ENCODE measurements at places on chromosomes 2 and 18.

DNA sequence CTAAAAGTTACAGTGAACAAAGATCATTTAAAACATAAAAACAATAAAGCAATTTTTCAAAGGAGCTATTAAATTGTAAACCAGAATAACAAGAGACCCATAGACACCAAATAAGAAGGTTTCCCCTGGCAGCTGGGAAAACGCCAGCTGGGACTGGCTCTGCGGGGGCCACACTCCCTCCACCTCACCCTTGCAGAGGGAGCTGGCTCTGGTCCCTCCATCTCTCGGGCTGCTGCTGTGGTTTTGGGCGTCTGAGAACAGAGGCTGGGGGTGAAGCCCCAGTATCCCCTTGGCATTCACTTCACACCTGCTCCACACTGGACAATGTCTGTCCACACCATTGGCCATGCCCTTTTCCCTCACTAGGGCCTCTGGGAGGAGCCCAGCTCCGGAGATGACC lies 62.1 kb upstream of the OTOS start:
- DNase-seq = no peak

GRCh38 chr2:204133476-204133875 lies 196.9 kb downstream of the ICOS start:
- no peak for DNase-seq

DNA sequence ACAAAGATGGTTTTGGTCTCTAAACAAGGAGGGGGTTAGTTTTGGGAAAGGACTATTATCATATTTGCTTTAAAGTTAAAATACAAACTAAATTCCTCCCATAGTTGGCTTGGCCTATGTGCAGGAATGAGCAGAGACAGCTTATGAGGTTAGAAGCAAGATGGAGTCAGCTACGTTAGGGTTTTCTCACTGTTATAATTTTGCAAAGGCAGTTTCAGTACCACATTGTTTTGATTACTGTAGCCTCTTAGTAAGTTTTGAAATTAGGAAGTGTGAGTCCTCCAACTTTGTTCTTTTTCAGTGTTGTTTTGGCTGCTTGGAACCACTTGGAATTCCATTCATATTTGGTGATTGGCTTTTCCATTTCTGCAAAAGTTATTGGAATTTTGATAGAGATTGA lies 23.4 kb downstream of the LCLAT1 start:
- DNase-seq = no peak

GRCh38 chr2:213101692-213102460 lies 49.5 kb downstream of the IKZF2 start:
- DNase-seq = no peak

- no peak for DNase-seq
These were observed at the start of gene EVA1A for GRCh38 chr2:75560768-75561565. Gene EVA1A, minus strand, starts transcription at chr2:75560939. Its CDS starts 42,799 bp downstream, at chr2:75518140.

- no peak for DNase-seq
These were observed 60.9 kb downstream of the ZFP36L2 start for GRCh38 chr2:43165378-43166069.

- no peak for DNase-seq
These were observed 56.8 kb downstream of the OLA1 start for GRCh38 chr2:174191342-174192074.

DNA sequence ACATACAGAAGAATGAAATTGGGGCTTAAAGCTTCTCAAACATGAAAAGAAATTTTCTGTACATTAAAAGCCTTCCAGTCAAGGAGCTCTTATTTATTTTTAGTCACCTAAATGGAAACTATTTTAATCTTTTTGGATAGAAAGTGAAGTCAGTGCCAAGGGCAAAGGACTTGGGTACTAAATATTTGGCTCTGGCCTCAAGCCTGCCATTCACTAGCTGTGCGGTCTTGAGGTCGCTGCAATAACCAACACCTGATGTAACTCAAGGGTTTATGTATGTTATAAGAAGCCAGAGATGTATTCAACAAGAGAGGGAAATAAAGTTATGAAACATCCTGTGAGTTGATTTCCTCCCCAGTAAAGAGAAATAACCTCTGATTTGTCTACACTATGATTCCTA lies 49.5 kb upstream of the LRATD1 start:
- no peak for DNase-seq

- DNase-seq = no peak
These were observed 19.5 kb upstream of the YWHAQ start for GRCh38 chr2:9650119-9650821.

DNA sequence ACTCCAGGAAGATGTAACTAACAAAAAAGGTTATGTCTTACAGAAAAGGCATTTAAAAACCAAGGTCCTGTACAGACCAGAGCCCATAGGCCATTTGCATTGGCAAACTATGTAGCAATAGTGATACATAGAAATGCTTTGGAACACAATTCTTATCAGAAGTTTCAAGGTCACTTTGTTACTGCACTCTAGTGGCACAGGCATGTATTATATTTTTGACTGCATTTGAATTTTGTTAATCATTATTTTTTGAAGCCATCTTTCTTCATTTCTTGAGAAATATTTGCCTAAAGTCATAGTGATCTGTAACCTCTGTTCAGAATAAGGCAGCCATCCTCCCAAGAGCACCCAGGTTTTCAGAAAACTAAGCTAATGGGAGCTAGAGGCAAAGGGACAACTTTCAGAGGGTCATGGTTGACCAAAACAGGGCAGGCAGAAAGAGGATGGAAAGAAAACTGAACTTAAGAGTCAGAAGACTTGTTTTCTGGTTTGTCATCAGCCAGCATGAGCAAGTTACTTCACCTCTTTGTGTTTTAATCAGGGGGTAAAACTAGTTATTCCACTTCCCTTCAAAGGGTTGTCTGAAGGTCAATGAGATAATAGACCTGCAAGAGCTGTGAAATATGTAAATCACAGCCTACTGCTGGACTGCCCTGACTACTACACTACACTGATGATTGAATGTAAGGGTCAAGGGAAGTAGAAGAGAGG lies 41.5 kb downstream of the SLC38A11 start:
- no peak for DNase-seq

DNA sequence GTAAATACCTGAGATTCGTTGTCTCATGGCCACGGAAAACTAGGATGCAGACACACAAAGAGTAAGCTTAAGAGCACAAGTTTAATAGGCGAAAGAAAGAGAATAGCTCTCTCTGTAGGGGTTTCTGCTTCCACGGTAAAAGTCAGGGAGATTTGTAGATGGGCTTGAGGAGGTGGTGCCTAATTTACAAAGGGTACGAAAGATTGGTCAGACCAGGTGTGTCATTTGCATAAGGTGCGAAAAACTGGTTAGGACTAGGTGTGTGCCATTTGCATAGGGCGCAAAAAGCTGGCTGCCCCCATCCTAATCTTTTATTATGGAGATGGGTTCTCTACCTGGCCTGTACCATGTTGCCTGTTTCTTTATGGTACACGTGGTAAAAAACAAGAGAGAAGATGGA lies 170.5 kb upstream of the DOK6 start:
- DNase-seq = no peak

DNA sequence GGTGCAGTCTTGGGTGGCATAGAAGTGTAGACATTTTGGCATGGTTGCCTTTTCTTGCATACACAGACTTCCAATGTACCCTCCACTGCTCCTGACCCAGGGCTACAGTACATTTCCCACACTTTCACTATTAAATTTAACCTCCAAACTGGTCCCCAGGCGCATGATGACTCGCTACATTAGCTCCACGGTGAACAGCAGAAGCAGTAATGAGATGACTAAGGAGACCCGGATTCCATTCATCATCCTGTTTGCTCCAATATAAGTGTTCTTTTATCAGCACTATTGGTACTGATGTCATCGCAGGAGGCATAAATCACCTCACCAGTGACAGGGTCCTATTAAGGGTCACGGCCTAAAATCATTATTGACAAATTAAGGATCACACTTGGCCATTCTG lies 316.5 kb downstream of the EN1 start:
- no peak for DNase-seq

DNA sequence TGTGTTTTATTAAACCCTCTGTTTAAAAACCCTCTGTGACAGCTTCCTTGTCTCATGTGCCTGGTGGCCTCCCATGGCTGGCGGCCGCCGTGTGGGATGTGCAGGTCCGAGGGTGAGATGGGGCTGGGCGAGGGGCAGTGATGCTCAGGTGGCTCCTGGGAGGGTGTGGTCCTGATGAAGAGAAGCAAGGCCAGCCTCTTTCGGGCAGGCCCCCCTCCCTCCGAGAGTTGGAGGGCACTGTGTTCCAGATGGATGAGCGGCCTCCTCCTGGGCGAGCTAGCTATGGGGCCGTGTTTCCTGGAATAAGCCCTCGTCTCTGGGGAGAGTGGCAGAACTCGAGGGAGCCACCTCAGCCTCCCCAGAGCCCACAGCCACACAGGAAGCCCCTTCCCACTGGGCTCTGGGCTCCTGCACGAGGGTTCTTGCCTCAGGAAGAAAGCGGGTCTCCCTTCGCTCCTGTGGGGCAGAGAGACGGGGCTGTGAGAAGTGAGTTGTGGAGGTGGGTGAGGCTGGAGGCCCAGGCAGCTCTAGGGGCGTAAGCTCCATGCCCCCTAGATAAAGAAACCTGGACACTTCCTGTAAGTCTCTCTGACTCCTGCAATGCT lies 72.1 kb downstream of the ASB1 start:
- no peak for DNase-seq

DNA sequence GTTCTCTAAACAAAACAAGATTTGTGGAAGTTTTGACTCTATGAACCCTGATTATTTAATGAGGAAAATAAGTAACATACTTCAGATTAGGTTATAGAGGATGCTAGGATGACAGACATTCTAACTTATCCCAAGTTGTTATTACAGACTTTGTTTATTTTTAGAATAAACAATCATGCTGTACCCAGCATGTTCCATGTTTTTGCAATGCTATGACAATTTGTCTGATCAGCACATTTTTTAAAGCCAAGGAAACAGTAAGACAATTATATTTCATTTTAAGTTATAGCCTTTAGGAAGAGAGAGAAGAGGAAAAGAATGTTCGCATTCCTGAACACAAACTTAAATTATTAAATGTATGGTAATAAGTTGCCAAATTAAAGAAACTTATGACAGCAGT lies 119.8 kb downstream of the KYNU start:
- DNase-seq = no peak

- DNase-seq = no peak
These were observed 79.0 kb downstream of the ALPK2 start for GRCh38 chr18:58549814-58550339.

DNA sequence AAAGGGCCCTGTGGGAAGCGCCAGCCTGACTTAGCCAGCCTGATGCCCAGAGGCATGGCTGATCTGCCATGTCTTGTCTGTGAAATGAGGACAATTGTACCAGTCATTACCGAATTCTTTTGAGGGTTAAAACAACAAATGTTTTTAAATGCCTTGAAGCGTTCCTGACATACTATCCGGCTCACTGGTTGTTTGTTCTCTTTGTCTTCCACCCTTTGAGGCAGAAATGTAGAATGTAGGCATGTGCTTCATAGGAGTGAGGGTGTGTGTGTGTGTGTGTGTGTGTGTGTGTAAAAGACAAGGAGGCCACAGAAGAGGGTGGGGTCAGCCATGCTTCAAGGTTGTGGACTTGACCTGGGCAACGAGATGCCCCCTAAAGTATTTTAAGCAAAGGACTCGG lies 35.5 kb downstream of the TGFBRAP1 start:
- DNase-seq = no peak

DNA sequence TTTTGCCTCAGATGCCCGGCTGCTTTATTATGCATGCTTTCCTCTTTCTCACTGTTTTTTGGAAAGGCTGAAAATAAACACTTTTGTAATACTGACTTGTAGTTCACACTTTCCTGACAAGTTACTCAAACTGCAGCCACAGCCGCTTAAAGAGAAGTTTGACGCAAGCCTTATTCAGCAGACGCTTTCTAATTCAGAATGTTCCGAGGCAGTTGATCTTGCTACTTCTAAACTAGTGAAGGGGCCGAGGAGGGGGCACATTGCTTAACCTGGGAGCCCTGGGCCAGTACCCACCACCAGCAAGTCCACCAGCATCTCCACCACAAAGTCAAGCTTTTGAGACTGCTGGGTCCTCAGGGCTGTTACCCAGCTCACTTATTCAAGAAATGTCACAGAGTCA lies 71.8 kb upstream of the SPRED2 start:
- DNase-seq = no peak

DNA sequence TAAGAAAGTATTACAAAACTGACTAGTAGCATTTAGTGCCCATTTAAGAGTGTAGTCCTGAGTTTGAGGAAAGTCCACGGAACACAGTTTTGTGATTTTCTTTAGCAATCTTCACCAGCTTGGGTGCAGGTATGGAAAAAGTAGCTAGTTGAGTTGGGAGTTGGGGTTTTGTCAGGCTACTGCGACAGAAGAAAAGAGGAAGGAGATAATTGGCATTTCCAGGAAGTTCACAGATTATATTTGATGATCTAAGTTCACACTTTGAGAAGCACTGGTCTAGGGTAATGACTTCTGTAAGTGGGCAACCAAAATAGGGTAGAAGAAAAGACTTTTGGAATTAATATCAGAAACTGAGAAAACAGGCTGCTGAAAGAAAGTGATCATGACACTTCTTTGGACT lies 52.1 kb downstream of the VIL1 start:
- no peak for DNase-seq

DNA sequence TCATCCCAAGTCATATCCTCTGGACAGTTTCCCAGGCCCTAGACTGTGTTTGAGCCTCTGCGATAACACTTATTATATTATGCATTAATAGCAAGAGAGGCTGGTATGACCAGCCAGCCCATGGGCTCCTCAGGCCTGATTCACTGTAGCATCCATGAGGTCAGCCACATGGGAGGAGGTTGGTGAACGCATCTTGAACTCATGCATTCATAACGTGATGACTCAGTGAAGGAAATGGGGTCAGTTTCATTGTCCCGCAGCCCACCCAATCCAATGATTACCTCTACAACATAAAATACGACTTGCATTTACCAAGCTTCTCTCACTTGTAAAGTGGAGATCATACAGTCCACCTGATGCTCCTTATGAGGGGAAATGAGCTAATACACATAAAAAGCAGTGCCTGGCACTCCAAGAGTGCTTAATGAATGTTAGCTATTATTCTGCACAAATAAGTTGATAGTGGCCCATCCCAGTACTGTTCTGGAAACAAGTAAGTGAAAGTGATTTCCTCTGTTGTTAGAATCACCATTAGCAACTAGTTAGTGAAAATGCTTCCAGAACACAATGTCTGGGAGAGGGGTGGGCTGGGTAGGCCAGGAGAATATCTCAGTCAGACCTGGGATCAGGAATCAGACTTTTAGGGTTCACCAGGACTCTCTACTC lies 46.1 kb upstream of the CELF4 start:
- DNase-seq = no peak

GRCh38 chr2:10548626-10549025 lies 100.5 kb upstream of the ODC1 start:
- no peak for DNase-seq

DNA sequence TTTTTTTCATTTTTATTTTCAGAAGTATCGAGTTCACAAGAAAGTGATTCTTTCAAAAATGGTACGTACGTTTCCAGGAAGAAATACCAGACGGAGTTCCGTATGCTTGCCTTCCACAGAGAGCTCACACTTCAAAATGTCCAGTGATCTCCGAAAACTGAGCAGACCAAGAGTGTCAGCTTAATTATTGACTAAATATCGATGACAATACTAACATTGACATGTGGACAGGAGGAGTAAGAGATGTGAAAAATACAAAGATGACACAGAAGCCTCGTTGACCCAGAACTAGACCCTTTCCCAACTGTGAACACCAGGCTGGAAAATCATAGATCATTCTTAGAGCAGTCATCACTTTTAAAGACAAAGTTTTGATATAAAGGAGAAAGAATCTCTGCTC lies 440.0 kb upstream of the POU3F3 start:
- DNase-seq = no peak

- DNase-seq = no peak
These were observed 140.9 kb upstream of the CRIM1 start for GRCh38 chr2:36214691-36215090.

GRCh38 chr2:42216694-42217093 lies 47.5 kb downstream of the EML4 start:
- no peak for DNase-seq
